ENCODE measurements at places on chromosomes 13 and 19. TPM values are rescaled to one million over a fixed set of nuclear protein-coding genes. Genes with fewer than 3 reads are reported as not detected.

DNA sequence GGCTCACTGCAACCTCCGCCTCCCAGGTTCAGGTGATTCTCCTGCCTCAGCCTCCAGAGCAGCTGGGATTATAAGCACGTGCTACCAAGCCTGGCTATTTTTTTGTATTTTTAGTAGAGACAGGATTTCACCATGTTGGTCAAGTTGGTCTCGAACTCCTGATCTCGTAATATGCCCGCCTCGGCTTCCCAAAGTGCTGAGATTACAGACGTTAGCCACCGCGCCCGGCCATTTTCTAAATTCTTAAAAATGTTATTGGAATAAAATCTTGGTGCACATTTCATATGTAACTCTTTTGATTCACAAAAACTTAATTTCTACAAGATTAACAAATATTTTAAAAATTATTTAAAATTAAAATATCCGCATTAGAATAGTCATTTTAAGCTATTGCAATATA lies 1480.3 kb upstream of the SPRY2 start:
- DNase-seq = no peak

The IGFL4 gene
- not detected for polyA plus RNA-seq

GRCh38 chr13:110420626-110421025 lies 113.5 kb downstream of the COL4A2 start:
- no peak for DNase-seq

GRCh38 chr13:109843695-109844094 lies 57.3 kb upstream of the IRS2 start:
- no peak for DNase-seq

DNA sequence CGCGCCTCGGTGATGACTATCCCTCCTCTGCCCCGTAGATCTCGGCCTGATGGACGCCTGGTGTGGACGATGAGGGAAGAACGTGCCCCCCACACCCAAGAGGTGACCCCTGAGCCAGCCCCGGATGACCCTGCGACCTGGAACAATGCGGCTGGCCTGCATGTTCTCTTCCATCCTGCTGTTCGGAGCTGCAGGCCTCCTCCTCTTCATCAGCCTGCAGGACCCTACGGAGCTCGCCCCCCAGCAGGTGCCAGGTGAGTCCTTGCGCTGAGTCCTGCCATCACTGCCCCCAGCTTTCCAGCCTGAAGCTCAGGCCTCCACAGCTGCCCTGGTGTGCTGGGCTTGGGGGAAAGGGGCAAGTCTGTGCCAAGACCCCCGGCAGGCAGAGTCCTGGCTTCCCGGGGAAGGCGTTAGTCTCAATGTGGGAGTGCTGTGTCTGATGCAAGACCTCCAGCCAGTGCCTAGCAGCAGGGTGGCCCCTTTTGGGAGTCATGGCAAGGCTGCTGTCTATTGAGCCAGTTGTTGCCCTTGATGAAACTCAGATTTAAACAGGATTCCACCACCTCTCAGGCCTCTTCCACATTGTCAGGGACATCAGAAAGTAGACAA lies 67.5 kb downstream of the CHST8 start:
- no peak for DNase-seq

- DNase-seq = no peak
Observed at GRCh38 chr13:107035186-107035585, 467.2 kb upstream of the ARGLU1 start.

DNA sequence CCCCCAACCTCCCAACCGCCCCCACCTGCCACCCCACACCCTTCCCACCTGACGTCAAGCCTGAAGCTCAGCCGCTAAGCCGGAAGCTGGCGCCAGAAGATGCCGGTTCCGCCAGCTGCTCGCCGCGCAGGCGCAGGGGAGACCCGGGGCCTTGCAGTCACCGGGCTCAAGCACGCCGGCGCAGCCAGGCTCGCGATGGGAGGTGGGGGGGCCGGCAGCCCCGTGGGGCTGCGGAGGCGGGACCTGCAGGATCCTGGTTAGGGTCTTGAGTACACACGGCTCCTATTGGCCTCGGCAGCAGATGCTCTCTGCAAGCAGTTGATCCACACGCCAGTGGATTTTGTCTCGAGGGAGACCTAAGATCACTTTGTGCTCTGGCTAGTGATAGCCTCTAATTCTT lies at the start of gene LIG4:
Gene LIG4 (minus strand): TSS at position 101 of the 400 bp plus-strand sequence. CDS start 4,268 bp downstream, outside the sequence.
- peak; percentile 91 for DNase-seq

GRCh38 chr19:13778398-13778797 lies 4.1 kb downstream of the C19orf53 start:
- DNase-seq = no peak

The KL gene
- polyA plus RNA-seq = not detected

The FUT1 gene
- not detected for polyA plus RNA-seq

- no peak for DNase-seq
Observed at GRCh38 chr13:50140581-50141374, 125.5 kb downstream of the KCNRG start.

All from naive thymus-derived CD8-positive, alpha-beta T cell (primary cell).